Mammary epithelial cell (primary cell): ENCODE measurements at places on chromosomes 7 and 10. TPM values are rescaled to one million over a fixed set of nuclear protein-coding genes. Genes with fewer than 3 reads are reported as not detected.

Gene AKR1D1
- not detected for total RNA-seq

GRCh38 chr10:110510086-110510485, 12.4 kb downstream of the DUSP5 start:
- no peak for DNase-seq

- peak; percentile 11 for DNase-seq
These were observed 5.4 kb downstream of the RAB11FIP2 start for GRCh38 chr10:118041316-118041715.

Gene SNX10
- 5.8 and 13.0 TPM in 2 replicates for total RNA-seq

Gene FXYD4
- not detected in 2 replicates for total RNA-seq

DNA sequence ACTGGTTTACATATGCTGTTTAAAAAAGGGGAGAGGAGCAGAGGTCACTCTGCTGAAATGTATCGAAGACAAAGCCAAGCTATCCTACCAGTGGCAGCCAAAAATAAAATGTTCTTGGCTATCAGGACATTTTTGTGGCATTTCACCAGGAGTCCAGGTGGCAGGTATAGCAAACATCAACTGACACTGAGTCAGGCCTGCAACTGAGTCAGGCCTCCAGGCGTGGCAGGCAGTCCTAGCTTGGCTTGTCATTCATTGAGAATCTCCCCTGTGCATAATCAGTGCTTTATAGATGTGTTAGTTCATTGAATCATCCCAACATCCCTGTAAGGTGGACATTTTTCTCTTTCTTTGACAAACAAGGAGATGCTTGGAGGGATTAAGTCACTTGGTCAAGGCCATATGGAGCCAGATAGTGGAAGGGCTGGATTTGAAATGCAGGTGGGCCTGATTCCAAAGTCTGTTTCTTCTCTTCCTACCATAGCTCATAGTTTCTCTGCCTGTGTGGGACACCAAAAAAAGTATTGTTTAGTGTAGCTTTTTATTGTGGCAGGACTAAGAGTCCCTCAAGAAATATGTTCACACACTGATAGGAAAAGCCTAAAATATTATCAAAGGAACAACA, 4.3 kb downstream of the DYNC1I1 start:
- DNase-seq: peak; percentile 66

GRCh38 chr7:130490311-130490791, 1.5 kb upstream of the MEST start:
- no peak for DNase-seq

DNA sequence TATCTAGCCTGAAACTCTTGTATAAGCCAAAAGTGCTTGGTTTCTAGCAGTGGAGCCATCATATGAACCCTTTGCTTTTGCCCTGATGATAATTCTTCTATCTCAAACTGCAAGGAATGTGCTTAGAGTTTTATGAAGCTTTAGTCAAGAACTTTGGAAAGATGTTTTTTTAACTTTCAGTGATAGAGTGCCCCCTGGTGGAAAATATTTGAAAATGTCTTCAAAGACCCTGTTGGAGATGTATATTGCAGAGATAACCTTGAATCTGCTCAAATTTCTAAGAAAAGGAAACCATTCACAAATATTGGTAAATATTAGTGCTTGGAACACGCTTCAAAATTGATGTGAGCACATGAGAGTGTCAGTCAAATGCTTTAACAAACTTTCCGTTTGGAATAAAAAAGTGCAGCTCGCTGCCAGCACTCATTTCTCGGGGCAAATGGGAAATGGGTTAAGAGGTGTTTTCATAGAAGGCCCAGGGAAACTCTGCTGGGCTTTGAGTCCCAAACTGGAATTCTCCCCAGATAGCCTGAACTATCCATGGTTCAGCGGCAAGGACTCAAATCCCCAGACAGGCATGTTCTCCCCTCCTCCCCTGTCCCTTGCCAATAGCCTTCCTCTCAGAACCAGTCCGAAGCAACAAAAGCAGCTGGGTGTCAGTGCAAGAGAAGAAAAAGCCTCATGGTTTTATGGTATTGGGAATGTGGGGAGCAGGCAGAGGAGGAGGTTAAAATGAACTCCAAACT, 129.3 kb downstream of the MYOF start:
- no peak for DNase-seq
